Stimulated activated CD8-positive, alpha-beta memory T cell treated with anti-CD3 and anti-CD28 coated beads, Interleukin-7, amount 100 ng/mL, for 1 hour (primary cell): ENCODE measurements at places on chromosomes 11 and 22.

- no peak for DNase-seq
Measured at GRCh38 chr22:47806894-47807293, 1044.4 kb downstream of the TBC1D22A start.

GRCh38 chr11:71138737-71139425 lies 113.5 kb downstream of the SHANK2 start:
- DNase-seq = no peak

- DNase-seq = no peak
Measured at GRCh38 chr11:60098508-60098907, 10.0 kb downstream of the MS4A2 start.

GRCh38 chr11:66366844-66367477 lies 4.6 kb downstream of the SLC29A2 start:
- no peak for DNase-seq

DNA sequence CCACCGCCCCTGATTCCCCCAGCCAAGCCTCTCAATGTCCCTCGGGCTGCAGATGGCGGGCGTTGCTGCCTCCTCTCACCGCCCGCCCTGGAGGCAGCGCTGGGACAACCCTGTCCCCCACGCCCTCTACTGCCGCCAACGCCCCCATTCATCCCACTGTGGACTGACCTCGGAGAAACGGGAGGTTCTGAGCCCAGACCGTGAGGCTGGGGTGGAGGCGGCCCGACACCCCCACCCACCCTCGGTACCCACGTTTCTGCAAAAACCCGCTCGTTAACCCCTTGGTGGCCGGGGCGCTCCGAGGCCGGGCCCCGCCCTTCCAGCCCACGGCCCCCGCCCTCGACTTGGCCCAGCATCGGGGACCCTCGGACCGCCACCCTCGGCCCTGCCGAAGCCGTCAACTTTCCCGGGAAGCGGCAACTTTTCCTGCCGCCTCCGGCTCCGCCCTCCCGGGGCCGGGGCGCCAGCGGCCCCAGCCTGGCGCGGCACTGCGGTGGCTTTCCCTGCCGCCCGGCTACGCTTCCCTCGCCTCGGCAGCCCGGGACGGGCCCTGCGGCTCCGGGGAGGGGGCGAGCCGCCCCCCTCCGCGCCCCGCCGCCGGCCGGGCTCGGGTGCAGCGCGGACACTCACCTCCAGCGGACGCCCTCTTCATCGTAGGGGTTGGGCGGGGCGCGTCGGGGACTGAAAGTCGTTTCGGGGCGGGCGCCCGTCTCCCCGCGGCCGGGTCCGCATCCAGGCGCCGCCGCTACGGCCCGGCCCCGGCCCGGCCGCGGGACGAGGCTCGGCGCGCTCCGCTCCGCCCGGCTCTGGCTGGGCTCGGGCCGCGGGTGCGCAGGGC lies 458 bp downstream of the RTN4R start:
- DNase-seq = no peak

- no peak for DNase-seq
Measured at GRCh38 chr11:79381036-79381435, 59.8 kb downstream of the TENM4 start.

DNA sequence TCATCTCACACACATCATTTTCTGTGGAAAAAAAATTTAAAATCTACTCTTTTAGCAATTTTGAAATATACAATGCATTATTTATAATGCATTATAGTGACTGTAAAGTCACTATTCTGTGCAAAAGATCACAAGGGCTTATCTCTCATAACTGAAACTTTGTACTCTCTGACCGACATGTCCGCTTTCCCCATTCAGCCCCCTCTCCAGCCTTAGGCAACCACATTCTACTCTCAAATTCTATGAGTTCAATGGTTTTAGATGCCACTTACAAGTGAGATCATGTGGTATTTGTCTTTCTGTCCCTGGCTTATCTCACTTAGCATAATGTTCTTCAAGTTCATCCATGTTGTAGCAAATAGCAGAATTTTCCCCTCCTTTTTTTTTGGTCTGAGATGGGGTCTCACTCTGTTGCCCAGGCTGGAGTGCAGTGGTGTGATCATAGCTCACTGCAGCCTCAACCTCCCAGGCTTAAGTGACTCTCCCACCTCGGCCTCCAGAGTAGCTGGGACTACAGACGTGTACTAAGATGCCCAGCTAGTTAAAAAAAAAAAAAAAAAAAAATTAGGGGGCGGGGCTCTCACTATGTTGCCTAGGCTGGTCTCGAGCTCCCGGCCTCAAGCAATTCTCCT lies 44.5 kb downstream of the SYN3 start:
- DNase-seq = no peak

DNA sequence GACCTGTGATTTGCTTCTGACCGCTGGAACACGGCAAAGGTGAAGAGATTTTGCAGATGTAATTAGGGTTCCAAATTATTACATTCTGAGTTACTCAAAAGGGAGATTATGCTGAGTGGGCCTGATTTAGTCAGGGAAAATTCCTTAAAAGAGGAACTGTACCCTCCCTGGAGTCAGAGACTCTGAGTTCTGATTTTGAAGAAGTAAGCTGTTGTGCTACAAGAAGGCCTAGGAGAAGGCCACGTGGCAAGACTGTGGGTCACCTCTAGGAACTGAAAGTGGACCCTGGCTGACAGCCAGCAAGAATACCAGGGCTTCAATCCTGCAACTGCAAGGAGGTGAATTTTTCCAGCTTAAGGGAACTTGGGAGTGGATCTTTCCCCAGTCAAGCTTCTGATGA lies 45.3 kb downstream of the CHRDL2 start:
- DNase-seq = no peak
